ENCODE measurements at places on chromosomes 16 and 17.
A peak's percentile ranks its signal among the peaks of the same experiment; 100 is the strongest.

GRCh38 chr17:31494259-31495021 lies 103.0 kb downstream of the RAB11FIP4 start:
- no peak for DNase-seq

GRCh38 chr16:8489580-8489979 lies 100.7 kb downstream of the TMEM114 start:
- no peak for DNase-seq

DNA sequence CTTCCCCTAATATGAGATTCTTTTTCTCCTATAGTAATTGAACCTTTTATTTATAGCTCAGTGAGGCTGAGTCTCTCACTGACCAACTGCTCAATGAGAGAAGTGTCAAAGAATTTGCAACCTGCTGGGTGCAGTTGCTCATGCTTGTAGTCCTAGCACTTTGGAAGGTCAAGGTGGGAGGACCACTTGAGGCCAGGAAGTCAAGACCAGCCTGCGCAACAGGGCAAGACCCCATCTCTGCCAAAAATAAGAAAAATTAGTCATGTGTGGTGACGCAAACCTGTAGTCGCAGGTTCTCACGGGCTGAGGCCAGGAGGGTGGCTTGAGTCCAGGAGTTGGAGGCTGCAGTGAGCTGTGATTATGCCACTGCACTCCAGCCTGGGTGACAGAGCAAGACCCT lies 30.9 kb upstream of the CRYBA1 start:
- no peak for DNase-seq

GRCh38 chr16:24652209-24652712 lies 77.2 kb upstream of the TNRC6A start:
- DNase-seq: no peak

DNA sequence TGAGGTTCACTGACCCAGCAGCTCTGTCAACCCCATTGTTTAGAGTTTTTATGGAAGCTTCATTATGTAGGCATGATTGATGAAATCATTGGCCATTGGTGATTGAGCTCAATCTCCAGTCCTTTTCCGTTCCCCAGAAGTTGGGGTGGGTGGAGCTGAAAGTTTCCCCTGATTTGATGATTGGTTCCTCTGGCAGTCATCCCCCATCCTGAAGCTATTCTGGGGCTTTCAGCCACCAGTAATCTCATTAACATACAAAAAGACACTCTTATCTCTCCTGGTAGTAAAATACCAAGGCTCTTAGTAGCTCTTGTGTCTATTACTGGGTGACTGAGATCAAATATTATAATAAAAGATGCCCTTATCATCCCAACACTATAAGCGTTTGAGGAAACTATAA lies 67.1 kb downstream of the TANC2 start:
- no peak for DNase-seq

DNA sequence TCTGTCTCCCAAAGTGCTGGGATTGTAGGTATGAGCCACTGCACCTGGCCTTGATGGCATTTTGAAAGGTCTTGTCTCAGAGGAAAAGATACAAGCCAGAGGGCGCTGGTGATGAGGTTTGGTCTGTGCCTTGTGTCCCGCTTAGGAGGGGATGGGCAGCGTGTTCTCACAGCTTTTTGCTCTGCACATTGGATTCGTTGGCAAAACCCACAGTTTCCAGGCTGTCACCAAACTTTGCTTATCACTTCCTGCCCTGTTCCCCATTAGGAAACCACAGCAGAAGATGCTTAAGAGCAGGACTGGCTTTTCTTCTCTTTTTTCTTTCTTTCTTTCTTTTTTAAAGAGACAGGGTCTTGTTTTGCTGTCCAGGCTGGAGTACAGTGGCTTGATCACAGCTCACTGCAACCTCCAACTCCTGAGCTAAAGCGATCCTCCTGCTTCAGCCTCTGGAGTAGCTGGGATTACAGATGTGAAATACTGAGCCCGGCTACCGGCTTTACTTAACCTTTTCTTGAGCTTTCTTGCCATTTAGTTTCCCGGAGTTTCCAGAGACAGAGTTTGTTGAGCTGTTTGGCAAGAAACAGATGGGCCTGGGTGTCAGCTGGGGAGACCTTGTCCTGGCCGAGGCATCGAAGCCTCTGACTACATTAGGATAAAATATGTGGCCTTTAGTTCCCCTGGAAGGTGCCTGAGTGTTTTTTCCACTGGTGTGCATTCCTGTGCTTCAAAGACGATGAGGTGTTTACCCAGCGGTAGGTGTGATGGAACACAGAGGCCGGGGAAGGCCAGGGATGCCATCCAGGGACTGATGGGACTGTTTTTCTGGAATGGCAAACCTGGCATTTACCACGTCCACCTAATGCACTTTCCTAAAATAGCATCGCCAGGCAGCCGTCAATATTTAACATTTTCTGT lies 112.9 kb downstream of the ABCC1 start:
- no peak for DNase-seq

DNA sequence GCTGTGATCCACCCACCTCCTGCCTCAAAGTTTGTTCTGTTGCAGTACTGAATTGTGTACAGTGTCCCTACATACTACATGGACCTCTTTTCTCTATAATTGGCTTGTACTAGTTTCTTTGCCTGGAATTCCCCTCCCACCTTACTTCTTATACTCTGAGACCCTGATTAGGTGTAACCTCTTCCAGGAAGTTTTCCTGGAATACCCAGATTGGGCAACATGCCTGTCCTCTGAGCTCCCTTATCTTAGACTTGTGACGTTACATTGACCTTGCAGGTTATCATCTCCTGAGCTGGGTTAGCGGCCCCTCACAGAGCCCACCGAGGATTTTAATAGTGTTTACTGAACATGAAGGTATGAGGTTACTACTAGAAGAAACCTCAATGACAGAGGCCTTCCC lies 237.0 kb downstream of the ZNF423 start:
- no peak for DNase-seq

DNA sequence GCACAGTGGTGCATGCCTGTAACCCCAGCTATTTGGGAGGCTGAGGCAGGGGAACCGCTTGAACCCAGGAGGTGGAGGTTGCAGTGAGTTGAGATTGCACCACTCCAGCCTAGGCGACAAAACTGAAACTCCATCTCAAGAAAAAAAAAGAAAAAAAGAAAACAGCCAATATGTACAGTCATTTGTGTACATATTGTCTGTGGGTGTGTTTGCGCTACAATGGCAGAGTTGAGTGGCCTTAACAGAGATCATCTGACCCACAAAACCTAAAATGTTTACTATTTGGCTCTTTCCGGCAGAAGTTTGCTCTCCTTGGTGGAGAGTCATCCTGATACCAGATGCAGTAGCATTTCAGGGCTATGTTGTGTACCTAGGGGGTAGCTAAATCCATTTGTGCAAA lies 57.9 kb downstream of the ARSG start:
- DNase-seq: no peak

GRCh38 chr16:50209546-50210265 lies 56.6 kb downstream of the TENT4B start:
- no peak for DNase-seq

DNA sequence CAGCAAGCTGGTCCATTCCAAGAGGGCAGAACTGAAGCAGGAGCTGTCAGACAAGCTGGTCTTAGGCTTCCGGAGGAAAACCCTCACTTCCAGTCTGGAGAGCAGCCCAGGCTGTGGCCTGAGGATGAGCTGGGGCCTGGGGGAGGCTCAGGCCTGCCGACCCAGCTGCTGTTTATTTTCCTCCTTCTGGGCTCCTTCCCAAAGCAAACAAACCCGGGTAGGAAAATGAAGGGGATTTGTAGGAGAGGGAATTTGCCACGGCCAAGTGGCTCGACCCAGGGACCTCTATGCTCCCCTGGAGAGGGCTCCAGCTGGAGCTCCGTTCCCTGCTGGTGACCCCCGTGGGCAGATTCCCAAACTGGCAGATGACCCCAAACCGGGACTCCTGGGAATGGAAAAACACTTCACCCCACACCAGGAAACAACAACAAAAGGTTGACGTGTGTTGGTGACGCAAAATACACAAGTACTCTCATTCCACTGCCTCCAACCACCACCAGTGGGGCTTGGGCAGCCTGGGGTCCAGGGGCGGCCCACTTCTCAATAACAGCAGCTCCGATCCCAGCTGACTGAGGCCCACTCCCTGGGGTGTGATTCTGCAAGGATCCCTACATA lies 8.8 kb downstream of the JUP start:
- peak; percentile 66 for DNase-seq

- no peak for DNase-seq
Observed at GRCh38 chr17:40178660-40179059, 1.4 kb downstream of the RAPGEFL1 start.

DNA sequence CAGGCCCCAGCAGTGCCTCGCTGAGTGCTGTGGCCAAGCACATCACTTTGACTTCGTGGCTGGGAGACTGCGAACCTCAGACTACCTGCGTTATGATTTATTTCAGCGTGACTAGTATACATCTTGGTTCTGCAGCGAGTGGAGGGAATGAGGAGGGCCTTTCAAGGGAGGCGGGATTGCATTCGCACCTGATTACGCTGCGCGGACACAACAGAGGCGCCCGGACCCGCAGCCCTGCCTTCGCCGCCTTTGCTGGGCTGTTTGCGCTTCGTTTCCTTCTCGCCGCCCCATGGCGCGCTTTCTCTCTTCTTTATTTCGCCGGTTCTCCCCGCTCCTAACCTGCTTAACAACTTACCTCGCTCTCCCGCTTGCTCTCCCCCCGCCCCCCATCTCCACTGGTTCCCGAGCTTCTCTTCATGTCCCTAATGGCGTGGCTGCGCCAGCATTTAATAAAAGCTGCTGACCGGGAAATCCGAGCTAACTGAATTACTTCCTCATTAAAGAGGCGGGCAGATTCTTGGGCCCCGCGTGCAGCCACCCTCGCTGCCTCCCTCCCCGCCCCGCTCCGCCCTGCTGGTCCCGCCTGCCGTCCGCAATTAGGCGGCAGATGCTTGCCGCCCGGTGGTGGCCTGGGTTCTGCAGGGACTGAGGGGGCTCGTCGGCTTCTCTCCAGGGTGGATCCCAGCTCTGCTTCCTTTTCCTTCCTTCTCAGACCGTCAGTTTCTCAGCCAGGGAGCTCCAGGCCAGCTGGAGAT lies 257.6 kb upstream of the SDK2 start:
- no peak for DNase-seq

DNA sequence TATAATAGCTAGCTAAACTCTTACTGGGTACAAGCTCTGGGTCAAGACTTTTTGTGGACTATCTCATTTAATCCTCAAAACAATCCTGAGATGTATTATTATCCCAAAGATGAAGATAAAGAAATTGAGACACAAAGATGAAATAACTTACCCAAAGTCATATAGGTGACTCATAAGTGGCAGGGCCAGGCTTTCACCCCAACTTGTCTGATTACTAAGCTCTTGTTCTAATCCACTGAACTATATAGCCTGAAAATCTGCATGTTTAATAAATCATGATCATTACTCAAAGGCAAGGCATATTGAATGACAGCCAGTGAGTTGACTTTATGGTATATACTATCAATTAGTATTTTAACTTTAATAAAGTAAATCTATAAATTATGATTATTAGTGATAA lies 77.4 kb downstream of the SKAP1 start:
- DNase-seq: no peak

GRCh38 chr17:57535249-57535966 lies 209.7 kb downstream of the CCDC182 start:
- no peak for DNase-seq

GRCh38 chr17:7284911-7285310 lies 3.4 kb downstream of the SLC2A4 start:
- no peak for DNase-seq

All from BJ (cell line).